ENCODE measurements at places on chromosomes 16 and 17.

- no peak for DNase-seq
Observed at GRCh38 chr17:43104665-43105064, 20.5 kb downstream of the BRCA1 start.

DNA sequence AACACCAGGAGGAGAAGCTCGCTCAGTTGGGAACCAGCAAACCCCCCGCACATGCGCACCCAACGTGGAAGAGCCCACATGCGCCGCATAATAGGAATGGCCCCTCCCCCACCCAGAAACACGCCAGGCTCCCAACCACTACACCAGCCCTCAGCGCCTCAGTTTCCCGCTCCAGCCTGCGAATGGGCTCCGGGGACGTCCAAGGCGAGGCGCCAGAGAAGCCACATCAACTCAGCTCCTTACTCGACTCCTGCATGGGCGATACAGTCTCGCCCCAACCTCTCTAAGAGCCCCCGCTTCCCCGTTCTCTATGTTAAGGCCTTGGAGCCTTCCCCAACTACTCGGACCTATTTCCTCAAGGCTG, 504 bp downstream of the SRSF1 start:
- peak; percentile 51 for DNase-seq

DNA sequence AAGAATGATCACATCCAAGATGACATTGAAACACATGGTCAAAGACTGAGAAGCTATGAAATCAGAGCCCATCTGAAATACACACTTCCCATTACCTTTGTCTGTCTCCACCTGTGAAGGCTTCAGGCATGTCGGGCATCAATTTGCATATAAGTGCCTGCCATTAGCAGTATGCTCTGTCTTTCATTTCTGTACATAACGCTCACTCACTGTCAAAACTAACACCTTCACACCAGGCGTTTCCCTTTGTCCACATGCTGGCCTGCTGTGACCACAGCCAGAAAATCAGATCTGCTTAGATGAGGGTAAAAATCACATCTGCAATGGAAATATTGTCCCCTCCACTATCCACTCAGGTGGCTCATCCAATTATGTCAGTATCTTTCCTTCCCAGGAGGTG, 524.8 kb downstream of the TOX3 start:
- DNase-seq = no peak

GRCh38 chr16:51900221-51900780, 646.6 kb downstream of the TOX3 start:
- no peak for DNase-seq

GRCh38 chr17:32863559-32863958, 13.4 kb downstream of the MYO1D start:
- DNase-seq = no peak

- DNase-seq = peak; percentile 78
Observed at GRCh38 chr17:82051776-82052637, at the start of the genes GPS1 and RFNG. GPS1 (plus strand) TSS chr17:82051898; CDS start chr17:82051932, 34 bp downstream. RFNG (minus strand) TSS chr17:82051811; CDS start chr17:82051766, 45 bp downstream.

- no peak for DNase-seq
Observed at GRCh38 chr17:3603119-3603869, 5.9 kb downstream of the TRPV1 start.

- DNase-seq = no peak
Observed at GRCh38 chr17:78905116-78905515, 2.1 kb upstream of the CEP295NL start.

DNA sequence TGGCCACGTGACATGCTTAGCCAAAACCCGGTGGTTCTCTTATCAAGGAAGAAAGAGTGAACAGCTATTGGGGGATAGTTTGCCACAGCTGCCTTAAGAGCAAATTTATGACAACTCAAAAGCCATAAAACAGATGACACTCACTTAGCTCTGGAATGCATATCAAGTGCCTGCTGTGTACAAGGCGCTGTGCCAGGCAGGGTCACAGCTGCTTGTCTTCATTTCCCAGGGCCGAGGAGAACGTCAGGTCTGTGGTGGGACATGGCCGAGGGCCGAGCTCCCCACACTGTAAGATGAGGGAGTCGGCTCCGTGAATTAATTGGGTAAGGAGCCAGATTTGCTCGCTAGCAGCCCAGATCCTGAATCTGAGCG, 14.0 kb downstream of the EEF2K start:
- DNase-seq = no peak

GRCh38 chr16:69315486-69316311, 4.5 kb downstream of the VPS4A start:
- DNase-seq = no peak

DNA sequence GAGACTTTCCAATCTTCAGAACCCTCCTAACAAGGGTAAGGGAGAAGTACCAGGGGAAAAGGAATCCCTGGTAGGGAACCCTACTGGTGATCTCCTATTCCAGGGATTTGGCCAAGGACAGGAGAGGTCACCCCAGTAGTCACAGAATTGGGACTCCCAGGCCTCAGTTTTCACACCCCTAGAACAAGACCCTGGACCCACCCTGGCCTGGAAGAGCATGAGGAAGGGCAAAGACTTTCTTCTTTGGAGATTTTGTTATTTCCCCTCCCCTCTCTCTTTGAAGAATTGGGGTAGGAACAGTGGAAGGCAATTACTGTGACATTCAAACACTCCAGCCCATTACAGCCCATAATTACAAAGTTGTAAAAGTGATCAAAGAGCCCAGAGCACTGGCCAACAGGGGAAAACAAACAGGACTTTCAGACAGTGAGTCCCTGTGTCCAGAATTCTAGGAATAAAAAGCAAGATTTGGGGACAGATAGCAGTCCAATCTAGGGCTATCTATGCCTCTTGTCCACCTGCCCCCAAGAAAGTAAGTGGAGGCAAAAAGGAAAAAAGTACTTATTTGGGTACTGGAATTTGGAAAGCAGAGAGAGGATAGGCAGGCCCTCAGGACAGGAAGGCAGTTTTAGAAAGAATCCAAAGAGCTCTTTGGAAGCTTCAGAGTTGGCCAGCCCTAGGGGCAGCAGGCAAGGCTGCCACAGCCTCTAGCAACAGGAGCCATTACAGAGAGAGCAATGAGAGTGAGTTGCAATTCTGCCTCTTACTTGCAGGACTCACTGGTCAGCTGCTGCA, 13.4 kb upstream of the SUPT4H1 start:
- no peak for DNase-seq

DNA sequence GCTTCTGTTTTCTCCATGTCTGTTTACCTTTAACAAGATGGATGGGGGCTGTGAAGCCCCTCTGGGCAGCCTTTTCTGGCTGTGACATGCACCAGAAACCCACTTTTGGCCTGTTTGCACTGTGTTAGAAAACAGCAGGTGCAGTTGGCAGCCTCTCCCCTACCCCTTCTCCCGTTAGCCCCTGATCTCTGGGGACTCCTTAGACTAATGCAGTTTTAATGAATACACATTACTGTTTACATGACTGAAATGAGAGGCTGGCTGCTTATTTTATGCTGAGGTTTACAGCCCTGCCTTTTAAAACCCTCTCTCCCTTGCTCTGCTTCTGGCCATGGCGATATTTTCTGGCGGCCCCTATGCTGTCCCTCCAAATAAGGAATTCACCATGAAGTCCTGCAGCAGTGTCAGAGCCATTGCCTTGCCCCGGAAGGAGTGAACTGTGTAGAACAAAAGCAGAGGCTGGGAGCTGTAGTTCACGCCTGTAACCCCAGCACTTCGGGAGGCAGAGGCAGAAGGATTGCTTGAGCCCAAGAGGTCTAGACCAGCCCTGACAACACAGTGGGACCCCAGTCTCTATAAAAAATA, 79.3 kb downstream of the PRKCB start:
- DNase-seq = no peak

DNA sequence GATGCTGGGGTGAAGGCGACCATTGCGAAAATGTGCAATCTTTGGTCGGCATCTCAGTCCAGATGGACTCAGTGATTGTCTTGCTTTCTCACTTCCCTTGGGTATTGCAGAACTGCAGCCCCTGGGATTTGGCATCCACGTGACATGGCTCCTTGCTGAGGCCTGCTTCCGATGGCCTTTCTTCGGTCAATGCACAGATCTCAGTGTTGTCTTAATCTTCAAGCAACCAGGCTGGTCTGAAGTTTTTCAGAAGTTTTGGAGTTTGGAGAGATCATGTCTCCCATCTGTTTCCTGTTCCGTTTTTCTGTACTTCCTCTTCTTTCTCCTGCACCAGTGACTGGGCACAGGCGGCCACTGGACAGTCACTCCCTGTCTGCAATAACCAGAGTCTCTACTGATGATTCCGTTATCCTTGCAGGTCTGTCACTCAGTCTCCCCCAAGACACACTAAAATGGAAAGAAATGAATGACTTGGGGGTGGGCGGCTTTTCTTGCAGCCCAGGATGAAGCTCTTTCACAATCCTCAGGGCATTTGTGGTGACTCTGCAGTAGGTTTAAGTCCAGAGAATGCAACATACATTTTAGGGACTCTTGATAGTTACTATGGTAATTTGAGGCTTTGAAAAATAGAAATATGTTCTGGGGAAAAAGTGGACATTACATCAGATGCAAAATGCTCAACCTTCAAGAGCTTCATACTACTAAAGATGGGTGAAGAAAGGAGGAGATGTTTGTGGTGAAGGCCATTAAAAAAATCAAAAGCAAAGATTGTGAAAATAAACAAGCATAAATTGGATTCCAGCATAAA, 106.3 kb upstream of the ZFHX3 start:
- no peak for DNase-seq

DNA sequence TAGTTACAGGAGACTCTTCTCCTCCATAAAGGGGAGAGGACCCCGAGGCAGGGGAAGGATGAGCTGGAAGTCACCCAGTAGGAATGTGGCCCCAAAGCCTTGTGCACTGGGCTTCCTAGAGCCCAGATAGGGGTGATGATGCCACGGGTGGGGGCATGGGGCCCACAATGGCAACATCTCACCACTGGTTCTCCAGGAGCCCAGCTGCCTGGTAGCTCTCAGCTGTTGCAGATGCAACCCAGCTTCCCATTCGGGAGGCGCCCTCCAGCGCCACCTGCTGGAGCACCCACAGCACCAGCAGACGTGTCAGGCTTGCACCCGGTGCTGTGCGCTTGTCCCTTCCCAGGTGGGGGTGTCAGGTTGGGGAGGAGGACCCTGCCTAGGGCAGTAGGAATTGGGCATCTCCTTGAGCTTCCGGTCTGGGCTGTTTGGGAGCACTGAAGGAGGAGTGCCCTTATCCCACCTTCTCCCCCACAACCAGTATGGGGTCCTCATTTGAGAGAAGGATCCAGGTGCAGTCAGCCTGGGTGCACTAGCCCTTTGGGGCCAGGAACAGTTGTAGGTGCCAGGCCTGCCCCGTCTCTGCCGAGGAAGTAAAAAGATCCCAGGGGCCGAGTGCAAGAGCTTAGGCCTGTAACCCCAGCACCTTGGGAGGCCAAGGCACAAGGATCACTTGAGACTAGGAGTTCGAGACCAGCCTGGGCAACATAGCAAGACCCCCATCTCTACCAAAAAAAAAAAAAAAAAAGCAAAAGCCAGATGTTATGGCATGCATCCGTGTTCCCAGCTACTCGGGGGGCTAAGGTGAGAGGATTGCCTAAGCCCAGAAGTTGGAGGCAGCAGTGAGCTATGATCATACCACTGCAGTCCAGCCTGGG, 14.4 kb downstream of the CDIPT start:
- peak; percentile 76 for DNase-seq

DNA sequence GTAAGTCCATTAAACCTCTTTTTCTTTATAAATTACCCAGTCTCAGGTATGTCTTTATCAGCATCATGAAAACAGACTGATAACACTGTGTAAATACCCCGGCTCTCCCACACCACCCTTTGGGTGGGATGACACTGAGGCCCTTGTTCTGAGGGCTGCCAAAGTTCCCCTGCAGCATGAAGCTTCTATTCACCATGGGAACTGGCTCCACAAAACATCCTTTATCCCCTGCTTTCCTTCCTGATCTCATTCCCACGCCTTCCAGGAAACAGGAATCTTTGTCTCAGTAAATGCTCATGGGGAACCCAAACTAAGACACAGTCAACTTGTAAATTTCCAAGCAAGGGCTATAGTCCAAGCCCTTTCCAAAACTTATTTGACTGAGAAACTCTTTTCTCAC, 88.4 kb downstream of the ABCC12 start:
- DNase-seq = no peak

GRCh38 chr16:84498223-84498610, 6.2 kb downstream of the MEAK7 start:
- DNase-seq = no peak

- DNase-seq = no peak
Observed at GRCh38 chr17:60445144-60445543, 22.9 kb downstream of the CHCT1 start.

DNA sequence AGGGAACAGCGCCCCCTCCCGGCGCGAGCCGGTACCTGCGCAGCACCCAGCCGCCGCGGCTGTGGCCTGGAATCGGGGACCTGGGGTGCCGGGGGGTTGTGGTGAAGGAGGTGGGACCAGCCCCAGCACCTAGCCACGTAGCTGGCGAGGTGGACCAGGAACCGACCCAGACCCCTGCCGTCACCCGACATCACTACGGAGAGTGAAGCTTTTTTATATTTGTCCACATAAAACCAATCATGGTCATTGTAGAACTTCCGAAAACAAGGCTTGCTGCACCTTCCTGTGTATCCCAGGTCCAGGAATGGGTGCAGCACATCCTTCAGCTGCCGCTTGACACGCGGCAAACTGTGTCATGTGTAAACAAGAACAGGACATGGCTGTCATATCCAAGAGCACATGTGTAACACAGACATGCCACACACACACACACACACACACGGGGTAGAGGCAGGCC, 1.3 kb downstream of the HBQ1 start:
- no peak for DNase-seq

GRCh38 chr17:65062171-65062915, 5.8 kb upstream of the GNA13 start:
- no peak for DNase-seq

- DNase-seq = no peak
Observed at GRCh38 chr17:41959336-41960095, 7.1 kb upstream of the CNP start.

DNA sequence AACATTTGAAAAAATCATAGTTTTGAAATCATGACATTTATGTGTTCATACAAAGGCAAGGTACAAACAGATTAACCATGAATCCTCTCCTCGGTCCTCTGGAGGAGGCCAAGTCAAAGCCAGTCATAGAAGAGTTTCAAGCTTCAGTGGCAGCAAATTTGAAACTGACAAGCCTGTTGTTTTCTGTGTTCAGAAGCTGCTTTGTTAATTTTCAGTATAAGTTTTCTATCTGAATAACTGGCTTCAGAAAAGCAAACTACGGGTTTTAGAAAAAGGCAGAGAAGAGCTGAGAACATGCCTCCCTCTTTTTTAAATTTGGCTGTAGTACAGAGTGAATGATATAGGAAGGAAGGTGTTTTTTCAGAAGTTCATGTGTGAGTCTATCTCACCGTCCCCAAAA, 79.6 kb upstream of the CLEC18B start:
- no peak for DNase-seq

GRCh38 chr16:69328854-69329316, 1.5 kb downstream of the PDF start:
- no peak for DNase-seq

GRCh38 chr16:56513972-56514371, 5.9 kb downstream of the BBS2 start:
- peak; percentile 12 for DNase-seq
